ENCODE measurements at places on chromosomes 16 and 17.

- DNase-seq, result no peak
Measured at GRCh38 chr16:53632526-53632925, 71.1 kb downstream of the RPGRIP1L start.

DNA sequence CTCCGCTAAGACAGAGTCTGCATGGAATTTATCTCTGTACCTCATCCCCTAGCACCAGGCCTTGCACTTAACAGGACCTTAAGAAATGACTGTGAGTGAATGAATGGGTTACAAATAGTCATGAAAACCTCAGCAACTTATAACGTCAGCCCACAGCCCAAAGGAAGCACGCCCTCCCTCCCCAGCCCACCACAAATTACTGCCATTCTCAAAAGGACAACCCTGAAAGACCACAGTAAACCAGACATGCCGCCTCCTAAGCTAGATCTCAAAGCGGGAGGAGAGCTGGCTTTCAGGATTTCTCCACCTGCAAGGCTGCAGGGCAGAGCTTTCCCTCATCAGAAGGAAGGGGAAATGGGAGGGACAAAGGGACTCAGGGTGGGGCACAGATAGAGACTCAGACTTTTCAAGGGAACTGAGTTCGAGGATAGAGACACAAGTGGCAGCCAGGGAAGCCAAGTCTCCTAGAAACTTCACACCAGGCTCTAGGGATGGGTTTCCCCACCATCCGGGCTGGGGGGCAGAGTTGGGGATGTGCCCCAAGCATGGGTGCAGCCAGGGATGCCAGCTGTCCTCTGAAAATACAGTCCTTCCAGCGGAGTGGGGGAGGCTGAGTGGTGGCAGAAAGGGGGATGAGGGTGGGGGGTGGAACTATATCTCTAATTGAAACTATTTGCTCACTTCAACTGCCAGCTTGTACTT lies 56.7 kb downstream of the PLXDC1 start:
- DNase-seq, result no peak

- no peak for DNase-seq
Measured at GRCh38 chr17:35291802-35292201, 48.9 kb downstream of the SLFN5 start.

GRCh38 chr16:87303431-87303930 lies 13.7 kb downstream of the C16orf95 start:
- no peak for DNase-seq

DNA sequence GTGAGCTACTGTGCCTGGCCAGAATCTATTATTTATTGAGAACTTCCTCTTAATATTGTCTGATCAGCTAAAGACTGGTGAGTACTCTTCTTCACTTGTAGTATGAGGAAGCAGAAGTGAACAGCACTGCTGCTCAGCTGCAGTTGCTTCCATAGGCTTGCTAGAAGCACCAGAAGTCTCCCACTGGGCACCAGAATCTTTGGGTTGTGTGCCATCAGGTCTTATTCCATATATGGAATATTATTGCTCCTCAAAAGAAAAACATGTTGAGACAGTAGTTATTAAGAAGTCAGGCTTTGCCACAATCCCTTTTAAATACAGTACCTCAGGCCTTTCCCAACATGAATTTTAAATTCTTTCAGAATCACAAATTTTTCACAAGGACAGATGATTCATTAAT lies 17.2 kb downstream of the SNTB2 start:
- no peak for DNase-seq

DNA sequence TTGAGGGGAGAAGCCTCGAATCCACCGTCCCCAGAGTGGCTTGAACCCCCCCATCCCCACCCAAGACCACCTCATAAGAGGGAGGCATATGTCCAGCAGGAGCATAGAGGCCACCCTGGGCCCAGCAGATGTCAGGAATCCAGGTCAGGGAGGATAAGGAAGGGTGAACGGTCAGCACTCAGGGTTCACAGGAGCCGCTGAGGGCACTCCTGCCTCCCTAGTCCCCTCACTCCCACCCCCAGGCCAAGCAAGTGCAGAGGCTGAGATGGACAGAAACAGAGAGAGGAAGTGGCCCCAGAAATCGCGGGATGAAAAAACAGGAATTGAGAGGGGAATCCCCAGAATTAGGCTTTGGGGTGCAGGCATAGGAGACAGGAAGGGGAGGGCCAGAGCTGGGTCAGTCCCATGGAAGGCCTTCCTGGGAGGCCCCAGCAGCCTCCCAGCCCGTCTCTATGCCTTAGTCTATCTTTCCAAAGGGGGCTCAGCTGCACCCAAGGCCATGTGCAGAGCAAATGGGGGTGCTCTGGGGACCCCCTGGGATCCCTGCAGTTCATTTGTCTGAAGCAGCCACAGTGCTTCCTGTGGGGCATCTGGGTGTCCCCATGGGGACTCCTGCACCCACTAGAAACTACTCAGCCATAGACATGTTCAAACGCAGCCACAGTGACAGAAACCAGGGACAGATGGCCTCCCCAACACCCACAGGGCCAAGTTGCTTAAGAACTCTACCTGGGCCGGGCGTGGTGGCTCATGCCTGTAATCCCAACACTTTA lies 1.7 kb downstream of the CMTM3 start:
- DNase-seq, result no peak

DNA sequence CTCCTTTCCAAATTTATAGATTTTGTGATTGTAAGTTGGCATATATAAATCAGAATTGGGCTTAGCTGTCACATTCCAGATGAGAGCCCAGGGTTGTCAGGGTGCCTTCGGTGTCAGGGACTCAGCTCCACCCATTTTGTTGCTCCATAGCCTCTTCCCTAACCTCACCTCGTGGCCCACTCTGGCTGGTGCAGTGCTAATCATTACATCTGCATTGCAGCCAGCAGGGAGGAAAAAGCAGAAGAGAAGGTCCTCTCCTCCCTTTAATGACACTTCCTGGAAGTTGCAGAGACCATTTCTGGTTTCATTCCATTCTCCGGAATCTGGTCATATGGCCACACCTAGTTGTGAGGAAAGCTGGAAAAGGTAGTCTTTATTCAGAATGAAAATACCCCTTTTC lies 113.3 kb downstream of the CCT6B start:
- no peak for DNase-seq

GRCh38 chr16:11258553-11259492 lies 2.8 kb upstream of the SOCS1 start:
- no peak for DNase-seq

DNA sequence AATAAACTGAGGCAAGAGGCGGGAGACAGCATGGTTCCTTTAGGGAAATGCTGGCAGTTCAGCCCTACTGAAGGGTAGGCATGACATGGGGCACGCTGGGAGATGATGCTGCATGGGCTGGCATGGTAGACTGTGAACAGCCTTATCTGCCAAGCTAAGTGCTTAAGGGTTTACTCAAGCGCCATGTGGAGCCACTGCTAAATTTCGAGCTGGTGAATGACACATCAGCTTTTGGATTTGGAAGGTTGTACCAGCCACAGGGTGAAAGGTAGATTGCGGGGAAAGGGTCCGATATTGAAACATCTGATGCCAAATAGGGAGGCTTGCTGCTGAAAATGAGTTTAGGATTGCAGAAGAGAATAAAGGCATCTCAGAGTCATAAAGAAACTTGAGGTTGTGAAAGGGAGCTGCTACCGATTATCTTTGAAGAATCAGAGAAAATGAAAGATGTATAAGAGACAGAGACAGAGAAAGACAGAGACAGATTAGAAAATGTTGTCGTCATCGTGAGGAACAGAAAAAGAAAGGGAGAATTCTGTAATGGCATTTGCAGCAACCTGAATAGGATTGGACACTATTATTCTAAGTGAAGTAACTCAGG lies 16.3 kb downstream of the PIK3R5 start:
- no peak for DNase-seq

DNA sequence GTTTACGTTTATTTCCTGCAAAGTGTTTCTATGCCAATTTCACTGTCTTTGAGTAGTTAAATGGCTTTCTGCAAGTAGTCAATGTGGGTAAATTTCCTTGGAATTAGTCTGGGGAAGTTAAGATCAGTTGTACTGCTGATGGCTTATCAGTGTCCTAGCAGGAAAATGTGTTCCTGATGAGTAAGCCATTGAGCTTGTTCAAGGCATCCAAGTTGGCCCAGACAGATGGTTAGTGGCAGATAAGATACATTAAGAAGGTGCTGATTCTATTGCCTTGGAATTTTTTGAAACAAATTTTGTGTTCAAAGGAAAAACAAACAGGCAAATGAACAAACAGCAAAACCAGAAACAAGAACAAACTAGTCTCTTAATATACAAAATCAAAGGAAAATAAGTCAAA lies 258.4 kb downstream of the MAP2K6 start:
- no peak for DNase-seq

GRCh38 chr17:9346296-9346926 lies 229.2 kb downstream of the STX8 start:
- DNase-seq, result no peak

DNA sequence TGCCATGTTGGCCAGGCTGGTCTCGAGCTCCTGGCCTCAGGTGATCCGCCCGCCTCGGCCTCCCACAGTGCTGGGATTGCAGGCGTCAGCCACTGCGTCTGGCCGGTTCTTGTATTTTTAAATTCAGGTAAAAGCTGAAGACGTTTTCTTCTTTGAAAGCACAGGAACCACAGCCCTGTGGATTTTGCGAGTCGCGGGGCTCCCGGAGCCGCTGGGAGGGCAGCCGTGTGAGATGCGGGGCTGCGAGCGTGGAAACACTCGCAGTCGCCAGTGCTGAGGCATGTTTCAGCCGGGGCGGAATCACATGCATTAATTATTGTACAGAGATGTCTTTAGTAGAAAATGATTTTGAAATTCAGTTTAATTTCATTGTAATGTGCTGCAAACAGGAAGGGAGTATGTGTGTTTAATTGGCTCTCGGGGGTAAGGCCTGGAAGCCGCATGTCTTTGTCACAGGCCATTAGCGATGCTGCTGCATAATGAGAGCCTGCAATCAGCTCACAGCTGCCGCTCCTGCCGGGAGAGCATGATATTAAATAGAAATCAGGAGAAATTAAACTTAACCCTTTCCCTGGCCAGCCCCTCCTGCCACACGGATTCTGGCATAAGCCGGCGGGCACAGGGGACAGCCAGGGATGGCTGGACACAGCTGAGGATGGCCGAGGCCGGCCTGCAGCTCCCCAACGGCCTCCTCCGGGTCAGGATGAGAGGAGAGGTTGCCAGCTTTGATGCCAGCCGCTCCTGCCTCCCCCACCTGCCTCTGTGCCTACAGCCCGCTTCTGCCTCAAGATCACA lies 35.4 kb upstream of the CDH15 start:
- peak; percentile 75 for DNase-seq

DNA sequence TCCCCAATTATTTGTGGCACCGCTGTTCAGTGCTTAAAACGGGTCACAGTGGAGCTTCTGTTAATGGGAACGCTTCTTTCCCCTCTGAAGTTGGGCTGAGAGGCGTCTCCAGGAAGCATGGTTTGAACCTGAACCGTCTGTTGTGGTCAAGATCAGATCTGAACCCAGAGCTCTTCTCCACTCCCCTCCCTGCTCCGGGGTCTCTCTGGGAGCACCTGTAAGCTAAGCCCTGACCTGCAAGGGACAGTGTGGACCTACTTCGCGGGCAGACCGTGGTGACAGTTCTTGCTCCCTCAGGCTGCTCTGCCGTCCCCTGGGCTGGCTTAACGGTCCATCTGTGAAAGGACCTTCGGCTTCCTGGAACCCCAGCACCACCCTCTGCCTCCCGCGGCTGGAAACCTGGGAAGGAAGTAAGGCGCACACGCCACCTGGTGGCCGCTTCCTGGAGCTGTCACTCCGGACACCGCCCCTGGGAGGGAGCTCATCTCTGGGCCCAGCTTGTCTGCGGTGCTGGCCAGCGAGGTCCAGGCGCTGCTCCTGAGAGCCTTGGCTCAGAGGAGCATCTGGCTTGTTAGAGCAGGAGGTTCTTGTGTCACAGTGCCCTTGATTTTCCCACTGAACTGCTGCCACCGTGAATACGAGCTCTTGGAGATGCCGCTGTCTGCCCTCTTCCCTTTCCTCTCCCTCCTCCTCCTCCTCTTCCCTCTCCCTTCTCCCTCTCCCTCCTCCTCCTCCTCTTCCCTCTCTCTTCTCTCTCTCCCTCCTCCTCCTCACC lies 518.5 kb upstream of the EEF2KMT start:
- DNase-seq, result no peak

GRCh38 chr16:82043680-82044584 lies 8.9 kb downstream of the HSD17B2 start:
- DNase-seq, result no peak
